Activated naive CD8-positive, alpha-beta T cell treated with anti-CD3 and anti-CD28 coated beads, Interleukin-2, amount 50 U/mL, for 16 hours (primary cell): ENCODE measurements at places on chromosomes 12 and 14.

GRCh38 chr14:67195279-67195678 is 6.0 kb downstream of the GARIN2 start:
- no peak for DNase-seq

GRCh38 chr12:59634254-59634653 is 38.4 kb downstream of the SLC16A7 start:
- DNase-seq = no peak

DNA sequence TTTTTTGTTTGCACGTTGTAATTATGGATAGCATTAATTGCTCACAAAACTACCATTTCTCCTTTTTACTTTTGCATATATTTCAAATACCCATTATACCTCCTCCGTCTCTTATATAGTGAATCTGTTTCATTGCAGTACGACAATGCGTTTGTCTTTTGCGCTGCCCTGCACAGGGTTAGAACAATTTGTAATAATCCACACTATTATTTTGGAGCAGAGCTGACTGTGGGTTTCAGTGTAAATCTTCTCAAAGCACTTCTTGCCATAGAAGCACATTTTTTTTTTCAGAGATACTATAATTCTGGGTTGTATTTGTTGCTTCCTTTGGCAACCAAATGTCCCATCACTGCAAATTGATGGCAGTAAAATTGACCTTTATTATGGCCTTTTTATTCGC is 451.8 kb upstream of the STXBP6 start:
- DNase-seq = no peak

- DNase-seq = no peak
These were observed 11.5 kb upstream of the EID3 start for GRCh38 chr12:104291867-104292524.

GRCh38 chr14:61564618-61565091 is 130.7 kb upstream of the HIF1A start:
- no peak for DNase-seq

- no peak for DNase-seq
These were observed 6.5 kb downstream of the TAS2R19 start for GRCh38 chr12:11015775-11016430.

- DNase-seq = no peak
These were observed 123.9 kb downstream of the SUDS3 start for GRCh38 chr12:118500299-118500698.

DNA sequence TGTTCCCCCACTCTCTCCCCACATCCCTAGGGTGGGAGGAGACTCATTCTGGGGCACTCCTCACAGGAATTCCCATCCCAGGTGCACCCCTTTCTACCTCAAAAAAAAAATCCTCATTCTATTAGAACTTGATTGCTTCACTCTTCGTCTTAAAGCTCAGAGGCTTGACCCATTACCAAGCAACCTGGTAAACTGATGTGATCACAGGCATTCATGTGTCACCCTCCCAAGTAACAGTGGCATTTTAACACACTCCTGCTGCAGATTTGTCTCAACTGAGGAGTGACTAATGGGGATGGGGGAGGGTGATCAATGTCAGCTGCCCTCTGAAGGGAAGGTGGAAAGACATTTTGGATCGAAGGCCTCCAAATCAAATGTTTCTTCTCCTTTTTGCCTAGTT is 78.1 kb upstream of the PTHLH start:
- DNase-seq = no peak

GRCh38 chr14:89902881-89903280 is 51.6 kb downstream of the EFCAB11 start:
- DNase-seq = no peak

DNA sequence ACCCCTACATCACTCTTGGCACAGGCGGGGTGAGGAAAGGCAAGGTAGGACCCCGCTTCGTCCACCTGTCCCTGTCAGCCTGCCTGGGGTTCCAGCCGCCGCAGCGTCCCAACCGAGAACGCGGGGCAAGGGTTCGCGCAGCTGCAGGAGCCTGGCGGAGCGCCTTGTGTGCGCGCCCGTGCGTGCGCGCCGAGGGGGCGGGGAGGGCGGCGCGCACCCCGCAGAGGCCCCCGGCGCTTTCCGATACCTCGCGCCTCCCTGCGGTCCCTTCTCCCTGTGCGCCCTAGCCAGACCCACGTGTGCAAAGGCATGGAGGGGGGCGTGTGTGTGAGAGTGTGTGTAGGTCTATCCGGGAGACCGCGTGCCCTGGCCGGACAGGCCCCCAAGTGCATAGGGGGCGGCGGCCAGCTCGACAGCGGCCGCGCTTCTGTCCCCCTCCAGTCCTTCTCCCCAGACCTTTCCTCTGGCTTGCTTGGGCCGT is 122.4 kb downstream of the TSPAN9 start:
- DNase-seq = no peak

DNA sequence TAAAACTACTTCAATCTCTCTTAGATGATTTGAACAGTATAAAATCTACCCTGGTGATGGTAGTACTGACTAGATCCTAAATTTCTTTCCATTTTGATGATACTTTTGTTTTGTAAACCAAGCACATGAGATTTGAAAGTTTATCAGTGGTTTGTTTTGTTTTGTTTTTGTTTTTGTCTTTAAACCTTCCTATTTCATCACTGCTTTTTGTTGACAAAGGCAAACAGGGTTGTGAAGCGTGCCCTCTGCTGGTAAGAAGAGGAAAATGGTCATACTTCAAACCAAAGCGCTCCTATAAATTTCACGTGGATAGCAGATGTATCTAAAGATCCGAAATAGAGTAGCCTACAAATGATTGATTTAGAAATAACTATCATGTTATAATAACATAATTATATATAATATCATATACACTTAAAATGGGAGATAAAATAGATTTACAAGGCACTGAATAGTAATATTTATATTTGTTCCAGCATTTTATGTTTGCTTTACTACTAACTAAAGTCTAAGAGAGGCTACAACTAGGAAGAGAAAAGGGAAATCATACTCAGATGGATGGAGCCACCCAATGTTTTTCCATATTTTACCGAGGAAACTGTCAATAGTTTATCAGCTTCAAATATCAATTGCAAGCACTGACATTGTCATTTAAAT is 254.0 kb upstream of the USP15 start:
- DNase-seq = no peak

- DNase-seq = no peak
These were observed 53.9 kb downstream of the EID3 start for GRCh38 chr12:104357421-104357952.

- DNase-seq = no peak
These were observed 35.6 kb downstream of the LEMD3 start for GRCh38 chr12:65204886-65205525.
